Stomach (tissue), 19 donors: ENCODE measurements at places on chromosomes 11 and 22.

DNA sequence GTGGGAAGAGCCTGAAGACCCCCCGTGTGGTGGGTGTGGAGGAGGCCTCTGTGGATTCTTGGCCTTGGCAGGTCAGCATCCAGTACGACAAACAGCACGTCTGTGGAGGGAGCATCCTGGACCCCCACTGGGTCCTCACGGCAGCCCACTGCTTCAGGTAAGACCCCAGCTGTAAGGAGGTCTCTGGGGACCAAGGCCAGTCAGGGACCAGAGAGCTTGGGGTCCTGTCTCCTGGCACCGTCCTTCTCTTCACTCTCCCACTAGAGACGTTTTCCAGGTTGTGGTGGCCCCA, 24.9 kb upstream of the SMIM35 start:
- no peak for DNase-seq

GRCh38 chr11:114132417-114132816, 72.9 kb downstream of the ZBTB16 start:
- no peak for DNase-seq

- DNase-seq: no peak
Measured at GRCh38 chr11:61334434-61335354, 1.7 kb downstream of the TKFC start.

DNA sequence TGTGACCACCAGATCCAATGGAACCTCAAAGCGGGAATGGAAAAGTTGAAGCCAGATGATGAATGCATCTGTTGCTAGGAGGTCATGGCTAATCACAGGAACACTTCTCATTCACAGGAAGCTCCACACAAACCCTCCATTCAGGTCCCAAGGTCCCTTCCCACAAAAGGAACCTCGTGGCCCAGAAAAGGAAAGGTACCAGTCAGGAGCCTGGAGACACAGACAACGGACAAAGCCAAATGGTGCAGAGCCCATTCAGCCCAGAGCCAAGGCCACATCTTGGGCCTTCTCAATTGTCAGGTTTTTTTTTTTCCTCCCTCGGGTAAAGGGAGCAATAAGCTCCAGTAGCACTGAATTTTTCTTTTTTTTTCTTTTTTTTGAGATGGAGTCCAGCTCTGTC, 87.0 kb downstream of the FAM168A start:
- no peak for DNase-seq

DNA sequence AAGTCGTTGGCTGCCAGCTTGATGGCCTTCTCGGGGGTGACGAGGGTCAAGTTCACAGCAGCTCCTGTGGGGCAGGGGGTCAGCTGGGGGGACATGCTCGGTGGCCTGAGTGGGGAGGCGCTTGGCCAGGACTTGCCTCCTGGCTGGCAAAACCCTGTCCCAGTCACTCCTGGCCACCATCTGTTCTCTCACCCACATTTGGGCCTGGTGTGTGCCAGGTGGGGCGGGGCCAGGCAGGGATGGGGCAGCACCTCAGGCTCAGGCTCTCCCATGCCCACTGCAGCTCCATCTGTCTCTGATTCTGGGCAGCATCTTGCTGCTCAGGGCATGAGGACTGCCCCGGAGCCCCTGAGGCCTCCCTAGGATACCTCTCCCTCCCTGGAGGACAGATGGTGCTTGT, 3.7 kb upstream of the CEND1 start:
- DNase-seq: no peak
